ENCODE measurements at places on chromosomes 2 and 18.
A peak's percentile ranks its signal among the peaks of the same experiment; 100 is the strongest.

DNA sequence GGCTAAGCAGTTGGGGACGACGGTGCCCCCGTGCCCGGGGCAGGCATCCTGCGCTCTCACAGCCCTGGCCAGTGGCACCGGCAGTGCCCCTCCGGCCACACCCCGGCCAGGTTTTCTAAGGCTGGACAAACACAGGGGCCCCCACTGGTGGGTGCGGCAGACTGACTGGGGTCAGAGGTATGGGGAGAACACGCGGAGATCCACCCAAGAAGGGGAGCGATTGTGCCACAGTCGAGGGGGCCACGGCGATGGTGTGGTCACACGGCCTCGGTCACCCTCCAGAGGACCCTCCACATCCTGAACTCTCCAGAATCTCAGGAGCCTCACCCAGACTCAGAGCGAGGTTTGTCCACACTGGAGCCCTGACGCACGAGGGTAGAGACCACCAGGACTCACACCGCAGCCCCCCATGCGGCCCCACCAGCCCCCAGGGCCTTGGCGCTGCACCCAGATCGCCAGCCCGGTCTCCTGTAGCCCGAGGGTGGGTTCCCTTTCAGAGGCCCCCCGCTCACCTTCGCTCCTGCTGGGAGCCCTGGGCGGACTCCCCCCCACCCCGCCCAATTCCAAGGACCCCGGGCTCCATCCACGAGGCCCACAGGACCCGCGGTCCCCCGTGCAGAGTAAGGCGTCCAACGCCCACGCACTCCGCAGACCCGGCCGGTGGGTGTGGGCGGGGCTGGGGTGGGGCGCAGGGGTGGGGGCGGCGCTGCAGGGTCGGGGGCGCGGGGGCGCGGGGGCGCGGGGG lies 15.2 kb downstream of the PDCD1 start:
- DNase-seq = no peak

DNA sequence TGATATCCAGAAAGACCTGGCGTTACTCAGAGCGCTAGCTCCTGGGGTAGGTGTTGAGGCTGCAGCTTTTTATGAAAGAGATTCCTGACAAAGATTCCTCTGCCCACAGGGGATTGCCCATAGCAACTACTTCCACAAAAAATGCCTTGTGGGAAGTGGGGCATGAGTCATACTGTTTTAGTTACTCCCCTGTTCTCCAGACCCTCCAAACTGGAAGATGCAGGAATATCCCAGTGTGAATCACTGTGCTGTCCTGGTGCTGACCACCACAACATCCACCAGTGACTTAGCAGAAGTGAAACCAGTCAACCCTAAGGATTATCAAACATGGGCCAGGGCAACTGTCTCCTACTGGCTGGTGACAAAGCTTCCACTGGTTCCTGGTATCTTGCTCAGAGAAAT lies 61.8 kb downstream of the CDH2 start:
- DNase-seq = peak; percentile 94

GRCh38 chr2:158923180-158923594 lies 45.3 kb upstream of the TANC1 start:
- no peak for DNase-seq

GRCh38 chr2:108446703-108447102 lies 2.3 kb upstream of the GCC2 start:
- DNase-seq = no peak

DNA sequence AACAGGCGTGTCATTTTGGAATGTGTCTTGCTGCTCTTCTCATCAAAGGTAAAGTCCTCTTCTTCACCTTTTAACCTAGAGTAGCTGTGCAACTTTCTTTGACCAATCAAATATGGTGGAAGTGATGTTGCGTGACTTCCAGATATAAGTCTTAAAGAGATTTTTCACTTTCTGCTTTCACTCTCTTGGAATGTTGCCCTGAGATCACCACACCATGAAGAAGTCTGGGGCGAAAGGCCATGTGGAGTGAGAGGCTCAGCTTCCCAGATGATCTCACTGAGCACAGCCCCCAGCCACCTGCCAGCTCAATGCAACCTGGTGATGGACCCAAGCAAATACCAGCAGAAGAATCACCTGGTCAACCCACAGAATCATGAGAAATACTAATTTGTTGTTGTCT lies 7.1 kb upstream of the GALNT3 start:
- no peak for DNase-seq

DNA sequence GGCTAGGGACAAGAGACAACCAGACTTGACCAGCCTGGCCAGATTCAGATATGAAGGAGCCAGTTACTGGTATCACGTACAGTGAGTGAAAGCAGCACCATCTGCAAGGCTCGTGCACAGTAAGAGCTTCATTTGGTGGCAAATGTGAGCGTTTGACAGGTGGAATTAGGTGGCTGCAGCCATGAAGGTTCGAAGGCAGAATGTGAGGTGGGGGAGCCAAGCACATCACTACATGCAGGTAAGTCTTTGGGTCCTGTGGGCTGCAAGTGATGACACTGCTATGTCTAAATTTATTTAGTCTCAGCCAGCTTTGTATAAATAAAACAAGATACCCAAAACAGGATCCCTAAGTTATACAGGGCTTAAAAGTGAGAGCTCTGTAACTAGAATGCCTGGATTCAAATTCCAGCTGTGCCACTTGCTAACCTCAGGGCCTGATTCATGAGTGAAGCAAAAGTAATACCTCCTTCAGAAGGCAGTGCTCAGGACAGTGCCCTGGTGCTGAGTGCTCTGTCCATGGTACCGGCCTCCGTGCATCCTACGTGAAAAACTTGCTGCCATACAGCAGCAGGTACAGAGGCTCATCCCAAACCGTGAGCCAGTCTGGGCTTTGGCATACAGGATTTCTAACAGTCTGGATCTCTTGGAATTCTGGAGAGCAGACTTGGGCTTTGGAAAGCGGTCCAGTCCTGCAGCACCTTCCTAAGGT lies 18.6 kb downstream of the DDX18 start:
- peak; percentile 42 for DNase-seq

GRCh38 chr2:62222674-62223073 lies 26.8 kb downstream of the B3GNT2 start:
- DNase-seq = no peak

GRCh38 chr2:198000417-198000816 lies 196.0 kb downstream of the PLCL1 start:
- DNase-seq = no peak

DNA sequence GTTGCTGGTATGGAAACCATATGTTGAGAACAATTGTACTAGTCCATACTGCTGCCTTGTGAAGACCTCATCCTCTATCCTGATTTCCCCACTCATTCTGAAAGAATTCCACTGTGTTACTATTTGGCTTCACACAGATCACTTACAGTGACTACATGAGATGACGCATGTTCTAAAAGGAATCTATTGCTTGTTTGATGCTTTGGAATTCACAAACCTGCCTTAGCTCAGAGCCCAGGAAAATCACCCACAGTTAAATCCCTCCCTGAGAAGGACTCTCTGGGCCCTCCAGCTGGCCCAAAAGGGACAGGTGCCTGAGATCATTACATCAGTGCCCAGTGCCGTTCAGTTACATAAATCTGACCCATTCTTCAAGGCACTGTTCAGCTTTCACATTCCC lies 45.3 kb downstream of the KLHL29 start:
- peak; percentile 83 for DNase-seq

DNA sequence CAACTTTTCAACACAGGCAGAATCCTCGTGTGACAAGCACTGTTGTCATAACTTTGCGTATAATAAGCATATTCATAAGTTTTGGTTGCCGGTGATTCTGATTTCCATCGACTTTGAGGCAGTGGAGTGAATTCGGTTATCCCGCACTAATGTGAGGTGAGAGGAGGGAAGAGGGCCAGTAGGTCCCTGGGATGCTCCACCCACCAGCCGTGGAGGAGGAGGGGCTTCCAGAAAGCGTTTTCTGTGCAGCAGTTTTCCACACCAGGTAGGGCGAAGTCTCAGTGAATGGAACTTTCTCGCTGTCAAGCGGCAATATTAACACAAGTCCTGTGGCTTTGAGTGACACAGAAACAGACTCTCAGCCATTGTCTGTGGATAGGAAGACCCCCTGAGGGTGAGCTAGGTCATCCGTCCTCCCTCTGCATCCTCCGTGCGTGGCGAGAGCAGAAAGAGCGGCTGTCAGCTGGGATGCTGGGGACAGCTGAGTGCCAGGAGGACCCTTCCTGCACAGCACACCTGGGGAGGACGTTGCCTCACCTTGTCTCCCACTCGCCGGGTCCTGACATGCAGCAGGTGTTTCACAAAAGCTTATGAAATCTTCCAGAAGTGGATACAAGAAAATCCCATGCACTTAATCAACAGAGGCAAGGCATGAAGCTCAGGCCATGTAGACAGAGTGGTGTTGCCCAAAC lies 67.5 kb downstream of the DCDC2C start:
- DNase-seq = no peak

- no peak for DNase-seq
Measured at GRCh38 chr2:144006139-144006538, 513.8 kb downstream of the ZEB2 start.

- DNase-seq = no peak
Measured at GRCh38 chr2:28707592-28707991, 44.0 kb upstream of the PPP1CB start.

DNA sequence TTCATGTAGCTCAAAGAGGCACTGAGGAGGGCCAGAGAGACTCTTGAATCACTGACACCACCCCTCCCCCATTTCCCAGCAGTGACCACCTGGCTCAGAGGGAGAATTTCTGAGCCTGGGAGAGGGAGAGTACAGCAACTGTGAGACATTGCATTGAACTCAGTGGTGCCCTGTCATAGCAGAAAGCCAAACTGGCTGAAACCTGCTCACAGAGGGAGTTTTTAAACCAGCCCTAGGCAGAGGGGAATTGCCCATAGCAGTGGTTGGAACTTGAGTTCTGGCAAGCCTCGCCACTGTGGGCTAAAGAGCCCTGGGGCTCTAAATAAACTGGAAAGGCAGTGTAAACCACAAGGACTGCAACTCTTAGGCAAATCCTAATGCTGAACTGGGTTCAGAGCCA lies 243.1 kb downstream of the ADCYAP1 start:
- DNase-seq = no peak

DNA sequence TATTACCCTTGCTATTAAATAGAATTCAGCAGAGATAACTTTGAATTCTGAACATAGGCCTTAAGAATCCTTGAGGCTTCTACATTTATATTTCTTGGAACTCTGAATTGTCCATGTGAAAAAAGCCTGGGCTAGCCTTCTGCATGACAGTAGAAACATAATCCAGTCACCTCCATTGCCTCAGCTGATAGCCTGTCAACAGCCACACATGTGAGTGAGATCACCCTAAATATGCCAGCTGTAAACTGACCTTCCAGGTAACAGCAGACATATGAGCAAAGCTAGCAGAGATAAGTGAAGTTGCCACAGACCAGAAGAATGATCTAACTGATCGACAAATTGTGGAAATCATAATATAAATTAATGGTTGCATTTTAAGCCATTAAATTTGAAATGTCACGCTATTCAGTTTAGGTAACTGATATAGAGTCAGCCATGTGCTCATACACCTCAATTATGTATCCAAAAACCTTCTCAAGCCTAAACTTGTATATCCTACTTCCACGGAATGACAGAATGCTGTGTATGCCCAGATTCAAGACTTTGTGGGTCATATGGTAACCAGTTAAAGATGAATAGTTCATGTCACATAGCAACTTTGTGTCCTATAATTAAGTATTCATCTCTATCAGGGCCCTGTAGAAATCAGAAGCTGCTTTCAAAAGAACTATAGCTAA lies 48.1 kb upstream of the SETBP1 start:
- no peak for DNase-seq

- no peak for DNase-seq
Measured at GRCh38 chr2:12074845-12075217, 328.4 kb downstream of the LPIN1 start.

DNA sequence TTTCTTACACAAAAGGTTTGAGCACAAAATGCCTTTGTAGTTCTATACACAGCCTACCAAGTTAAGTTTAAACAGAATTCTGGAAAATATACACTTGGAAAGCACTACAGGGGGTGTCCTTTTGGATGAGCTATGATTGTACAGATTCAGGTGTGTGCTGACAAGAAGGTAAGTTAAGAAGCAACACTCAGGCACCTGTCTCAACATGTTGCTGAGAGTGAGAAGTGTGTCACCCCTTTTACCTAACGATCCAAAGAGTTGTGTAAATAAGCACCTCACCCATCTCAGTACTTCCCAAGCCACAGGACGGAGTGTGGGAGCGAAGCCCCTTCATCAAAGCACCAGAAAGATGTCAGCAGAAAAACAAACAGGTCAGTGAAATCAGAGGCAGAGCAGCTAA lies 109.5 kb upstream of the DAPL1 start:
- DNase-seq = no peak

DNA sequence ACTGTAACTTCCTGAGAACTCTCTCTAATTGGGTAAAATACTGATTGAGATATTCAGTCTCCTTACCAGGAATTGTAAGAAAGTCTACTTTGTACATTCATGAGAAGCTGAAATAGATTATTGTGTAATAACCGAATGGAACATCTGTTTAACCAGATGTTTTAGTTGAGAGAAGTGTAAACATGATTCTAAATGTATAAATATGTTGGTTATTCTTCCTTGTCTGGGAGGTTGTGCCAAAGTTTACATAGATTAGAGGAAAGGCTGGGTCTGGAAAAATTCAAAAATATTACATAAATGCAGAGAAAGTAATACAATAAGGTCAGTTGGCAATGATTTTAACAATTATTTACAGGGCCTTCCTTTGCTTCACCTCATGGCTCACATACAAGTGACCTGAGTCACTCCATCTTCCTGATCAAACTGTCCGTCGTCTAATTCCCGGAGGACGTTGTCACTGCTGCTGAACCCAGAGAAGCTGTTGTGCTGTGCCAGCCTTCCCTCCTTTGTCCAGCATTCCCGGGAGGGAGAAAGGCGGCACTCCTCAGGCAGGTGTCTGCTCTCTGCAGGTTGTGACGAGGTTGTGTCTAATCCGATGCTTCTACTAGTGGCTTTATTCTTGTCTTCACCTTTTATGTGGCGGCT lies 55.9 kb downstream of the MOB4 start:
- DNase-seq = peak; percentile 68

DNA sequence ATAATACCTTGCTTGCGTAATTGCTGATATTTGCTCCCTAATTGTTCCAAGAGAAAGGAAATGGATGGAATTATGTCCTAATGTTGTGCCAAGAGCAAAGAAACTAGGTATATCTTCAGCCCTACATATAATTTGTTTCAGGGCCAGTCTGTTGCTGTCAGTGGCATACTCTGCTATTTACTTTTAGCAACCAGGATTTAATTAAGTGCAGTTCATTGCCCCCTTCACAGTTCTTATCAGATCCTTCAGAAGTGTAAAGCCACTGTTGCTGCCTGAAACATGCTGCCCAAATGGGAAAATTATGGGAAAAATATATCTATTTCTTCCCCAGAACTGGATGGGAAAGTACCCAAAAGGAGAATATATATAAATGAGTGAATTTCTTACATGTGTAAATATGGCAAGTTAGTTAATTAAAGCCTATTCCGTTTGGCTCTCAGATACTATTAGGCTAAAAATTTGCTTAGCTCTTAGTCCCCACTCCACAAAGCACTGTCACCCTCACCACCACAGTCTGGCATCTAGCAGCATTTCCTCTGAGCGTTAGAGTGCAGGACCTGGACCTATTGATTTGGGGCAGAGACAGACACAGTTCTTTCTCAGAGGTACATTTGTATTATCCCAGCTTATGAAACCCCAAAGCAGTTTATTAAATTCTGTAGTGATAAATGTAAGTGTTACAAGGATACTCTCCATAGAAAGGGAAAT lies 72.8 kb upstream of the DTNA start:
- no peak for DNase-seq

All from fibroblast of mammary gland (primary cell).